ENCODE measurements at places on chromosomes 2 and 18.

DNA sequence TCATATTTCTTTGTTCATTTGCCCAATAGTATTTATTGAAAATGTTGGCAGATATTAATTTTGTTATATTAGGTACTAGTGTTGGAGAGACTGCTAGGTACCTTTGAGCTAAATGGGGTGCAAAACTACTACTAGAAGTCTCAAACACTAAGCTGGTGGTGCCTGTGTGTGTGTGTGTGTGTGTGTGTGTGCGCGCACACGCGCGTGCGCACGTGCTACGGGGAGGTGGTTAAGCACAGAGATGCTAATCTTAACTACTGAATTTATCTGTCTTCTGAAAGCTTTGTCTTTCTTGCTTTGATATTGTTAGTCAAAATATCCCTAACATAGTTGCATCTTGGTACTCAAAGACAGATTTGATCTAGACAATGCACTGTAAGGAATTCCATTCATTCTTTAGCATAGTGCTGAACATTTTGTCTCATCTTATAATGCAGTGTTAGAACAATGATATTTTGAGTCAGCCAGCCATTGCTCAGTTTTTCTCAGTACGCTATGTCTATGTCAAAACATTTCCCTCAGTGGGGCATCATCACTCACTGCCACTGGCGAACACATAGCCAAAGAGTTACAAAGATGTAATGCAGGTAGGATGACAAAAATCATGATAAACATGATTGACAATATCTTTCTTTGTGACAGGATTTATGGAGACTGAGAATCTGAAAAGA lies 396.0 kb upstream of the RGPD4 start:
- no peak for DNase-seq

- DNase-seq = no peak
Observed at GRCh38 chr2:45731141-45731540, 79.7 kb downstream of the PRKCE start.

- DNase-seq = no peak
Observed at GRCh38 chr2:70086278-70086837, 919 bp upstream of the PCBP1 start.

GRCh38 chr2:106314444-106314843 lies 120.3 kb upstream of the UXS1 start:
- DNase-seq = no peak
